ENCODE measurements at places on chromosomes 13 and 19.

GRCh38 chr19:21463449-21464105 lies 41.8 kb upstream of the ZNF429 start:
- no peak for DNase-seq

- DNase-seq = no peak
Measured at GRCh38 chr13:75494491-75494890, 12.5 kb upstream of the TBC1D4 start.

DNA sequence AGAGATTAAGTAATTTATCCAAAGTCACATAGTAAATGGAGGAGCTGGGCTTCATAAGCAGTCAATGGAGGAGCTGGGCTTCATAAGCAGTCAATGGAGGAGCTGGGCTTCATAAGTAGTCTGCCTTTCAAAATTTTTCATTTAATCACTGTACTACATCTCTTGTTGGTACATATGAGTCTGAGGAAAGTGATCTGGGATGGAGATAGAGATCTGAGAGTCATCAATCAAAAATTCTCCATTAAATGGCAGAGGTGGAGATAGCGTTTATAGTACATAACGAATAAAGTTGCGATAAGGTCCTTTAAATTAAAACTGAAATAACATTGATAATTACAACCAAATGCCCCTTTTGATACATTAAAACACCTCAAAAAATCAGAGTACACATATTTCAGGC lies 189.3 kb downstream of the KLF5 start:
- DNase-seq = no peak

DNA sequence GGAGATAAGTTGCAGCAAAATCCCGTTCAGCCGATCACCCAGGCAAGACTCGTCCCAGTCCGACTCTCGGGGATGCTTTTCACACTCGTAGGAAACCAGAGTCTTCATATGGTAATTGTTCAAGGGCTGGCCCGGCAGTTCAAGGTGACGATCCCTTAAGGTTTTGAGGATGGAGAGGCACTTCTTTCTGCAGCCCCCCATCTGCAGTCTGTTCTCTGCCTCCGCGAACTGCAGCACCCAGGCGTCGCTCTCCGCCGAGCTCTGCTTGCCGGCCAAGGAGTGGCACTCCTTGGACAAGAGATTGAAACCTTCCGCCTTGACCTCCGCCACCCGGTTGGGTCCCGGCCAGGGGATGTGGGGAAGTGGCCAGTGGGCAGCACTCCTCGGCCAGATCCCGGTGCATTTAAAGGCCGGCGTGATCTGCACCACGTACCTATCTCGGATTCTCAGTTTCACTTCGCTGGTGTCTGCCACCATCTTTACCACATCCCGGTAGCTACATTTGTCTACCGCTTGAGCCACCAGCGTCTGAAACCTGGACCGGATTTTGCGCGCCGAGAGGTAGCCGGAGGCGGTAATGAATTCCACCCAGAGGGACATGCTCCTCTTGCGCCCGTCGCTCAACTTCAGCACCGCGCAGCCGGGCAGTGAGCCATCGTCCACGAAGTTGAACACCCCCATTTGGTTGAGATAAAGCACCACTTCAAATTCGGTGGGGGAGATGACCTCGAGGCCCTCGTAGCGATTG lies 1.1 kb downstream of the MAB21L1 start:
- no peak for DNase-seq

GRCh38 chr13:102724923-102725322 lies 30.1 kb upstream of the METTL21C start:
- no peak for DNase-seq

DNA sequence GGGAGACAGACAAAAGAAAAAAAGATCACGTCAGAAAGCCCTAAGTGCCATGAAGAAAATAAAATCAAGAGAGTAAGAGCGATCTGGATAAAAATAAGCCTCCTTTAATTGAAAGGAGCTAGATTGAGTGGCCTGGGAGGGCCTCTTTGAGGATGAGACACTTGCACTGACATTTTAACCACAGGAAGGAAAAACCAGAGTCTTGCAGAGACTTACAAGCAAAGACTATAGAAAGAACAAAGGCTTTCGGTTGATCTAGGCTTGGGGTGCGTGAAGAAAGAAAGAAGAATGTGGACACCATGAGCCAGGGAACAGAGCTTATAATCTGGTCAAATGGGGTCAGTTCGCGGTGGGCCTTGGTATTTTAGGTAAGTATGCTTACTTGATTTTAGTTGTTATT lies 342.7 kb downstream of the COG6 start:
- DNase-seq = no peak
